ENCODE measurements at places on chromosomes 13 and 19. TPM values are rescaled to one million over a fixed set of nuclear protein-coding genes. Genes with fewer than 3 reads are reported as not detected.

DNA sequence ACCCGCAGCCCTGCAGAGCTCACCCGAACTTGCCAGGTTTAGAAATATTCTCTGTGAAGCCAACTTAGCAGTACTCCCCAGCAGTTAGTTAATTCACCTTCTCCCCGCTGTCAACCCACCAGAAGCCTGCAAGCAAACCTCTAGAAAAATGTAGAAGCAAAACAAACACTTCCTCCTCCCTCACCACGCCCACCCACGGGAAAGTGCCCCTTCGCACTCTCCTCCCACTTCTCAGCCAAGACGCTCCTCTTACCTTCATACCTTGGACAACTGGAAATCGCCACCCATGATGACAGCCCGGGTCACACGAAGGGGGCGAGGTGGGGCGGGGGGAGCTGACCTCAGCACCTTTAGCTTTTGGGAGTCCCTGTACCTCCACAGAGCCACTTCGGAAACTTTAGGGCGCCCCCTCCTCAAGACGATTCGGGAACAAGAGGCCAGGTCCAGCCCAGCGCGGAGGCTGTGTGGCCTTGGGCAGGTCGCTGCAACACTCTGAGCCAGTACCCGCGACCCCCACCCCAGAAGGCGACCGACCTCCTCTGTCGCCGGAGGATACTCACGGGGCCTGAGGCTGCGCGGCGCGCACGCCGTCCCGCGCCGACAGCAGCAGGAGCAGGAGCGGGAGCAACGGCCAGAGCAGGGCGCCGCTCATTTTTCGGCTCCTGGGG is 485 bp downstream of the CPAMD8 start:
- peaks cover 18% of the 10 kb centered on the region for H3K27me3 ChIP-seq
- no peaks in the 10 kb centered on the region for H3K4me1 ChIP-seq
- H3K4me3 ChIP-seq: peak overlapping the region; percentile 41
- H3K36me3 ChIP-seq: no peaks in the 10 kb centered on the region
- peak; percentile 20 for DNase-seq
- no peak overlapping the region for H3K27ac ChIP-seq

GRCh38 chr13:86892330-86892729 is 778.8 kb upstream of the SLITRK5 start:
- no peaks in the 10 kb centered on the region for H3K36me3 ChIP-seq
- H3K27ac ChIP-seq: no peak overlapping the region
- no peak for DNase-seq
- no peaks in the 10 kb centered on the region for H3K4me1 ChIP-seq
- no peak overlapping the region for H3K4me3 ChIP-seq

DNA sequence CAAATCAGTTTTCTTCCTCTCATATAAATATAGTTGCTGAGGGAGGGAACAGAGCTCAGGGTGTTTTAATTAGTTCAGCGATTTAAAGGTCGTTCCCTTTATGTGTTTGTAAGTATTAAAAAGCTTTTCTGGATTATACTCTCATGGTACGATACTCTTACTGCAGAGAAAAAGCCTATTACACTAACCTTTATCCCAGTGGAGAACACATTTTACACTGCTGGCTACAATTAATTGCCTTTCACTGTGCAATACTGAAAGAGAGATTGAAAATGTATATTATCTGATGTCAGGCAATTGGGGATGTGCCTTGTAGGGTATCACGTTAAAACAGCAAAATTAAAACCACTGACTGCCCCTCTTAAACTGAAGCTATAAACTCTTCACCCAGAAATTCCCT is 526.9 kb upstream of the SGCG start:
- no peaks in the 10 kb centered on the region for H3K36me3 ChIP-seq
- H3K4me1 ChIP-seq: no peaks in the 10 kb centered on the region
- H3K27me3 ChIP-seq: no peaks in the 10 kb centered on the region
- DNase-seq: no peak
- H3K4me3 ChIP-seq: no peak overlapping the region

DNA sequence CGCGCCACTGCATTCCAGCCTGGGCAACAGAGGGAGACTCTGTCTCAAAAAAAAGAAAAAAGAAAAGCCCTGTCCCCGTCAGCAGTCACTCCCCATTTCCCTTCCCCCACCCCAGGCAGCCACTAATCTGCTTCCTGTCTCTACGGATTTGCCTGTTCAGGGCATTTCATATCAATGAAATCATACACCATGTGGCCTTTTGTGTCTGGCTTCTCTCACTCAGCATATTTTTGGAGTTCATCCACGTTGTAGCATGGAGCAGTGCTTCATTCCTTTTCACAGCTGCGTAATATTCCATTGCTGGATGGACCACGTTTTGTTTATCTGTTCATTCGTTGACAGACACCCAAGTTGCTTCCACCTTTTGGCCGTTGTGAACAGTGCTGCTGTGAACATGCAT is 36.1 kb upstream of the KLF2 start:
- H3K36me3 ChIP-seq: no peaks in the 10 kb centered on the region
- DNase-seq: peak; percentile 38
- no peak overlapping the region for H3K27ac ChIP-seq
- H3K27me3 ChIP-seq: no peaks in the 10 kb centered on the region
- H3K4me1 ChIP-seq: peaks cover 27% of the 10 kb centered on the region
- no peak overlapping the region for H3K4me3 ChIP-seq

GRCh38 chr13:28560612-28561011 is 65.7 kb upstream of the FLT1 start:
- H3K4me1 ChIP-seq: no peaks in the 10 kb centered on the region
- H3K36me3 ChIP-seq: no peaks in the 10 kb centered on the region
- no peak overlapping the region for H3K4me3 ChIP-seq
- H3K27ac ChIP-seq: no peak overlapping the region
- no peak for DNase-seq

- peaks cover 6% of the 10 kb centered on the region for H3K4me1 ChIP-seq
- no peak overlapping the region for H3K27ac ChIP-seq
- peaks cover 47% of the 10 kb centered on the region for H3K27me3 ChIP-seq
- DNase-seq: peak; percentile 31
- H3K36me3 ChIP-seq: no peaks in the 10 kb centered on the region
- H3K4me3 ChIP-seq: no peak overlapping the region
Observed at GRCh38 chr19:11421371-11422098, 2.4 kb upstream of the RGL3 start.

DNA sequence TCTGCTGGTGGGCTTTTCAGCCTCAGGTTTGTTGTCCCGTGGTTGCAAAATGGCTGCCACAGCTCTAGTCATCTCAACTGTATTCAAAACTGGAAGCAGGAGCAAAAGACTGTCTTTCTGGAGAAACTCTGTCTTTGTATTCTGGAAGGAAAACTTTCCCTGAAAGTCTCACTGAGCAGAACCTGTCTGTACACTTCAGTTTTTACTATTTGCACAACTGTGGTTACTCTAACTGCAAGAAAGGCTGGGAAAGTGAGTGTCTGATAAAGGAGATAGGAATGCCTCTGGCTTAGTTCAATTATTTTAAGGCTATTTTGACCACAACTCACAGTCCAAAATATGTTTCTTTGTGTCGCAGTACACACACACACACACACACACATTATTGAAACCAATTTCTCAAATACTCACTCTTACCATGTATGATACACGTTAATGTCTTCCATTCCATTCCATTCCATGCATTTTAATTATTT is 49.7 kb upstream of the EHD2 start:
- no peak overlapping the region for H3K4me3 ChIP-seq
- H3K4me1 ChIP-seq: peaks cover 7% of the 10 kb centered on the region
- peak overlapping the region; percentile 72 for H3K27ac ChIP-seq
- DNase-seq: peak; percentile 89
- no peaks in the 10 kb centered on the region for H3K27me3 ChIP-seq
- H3K36me3 ChIP-seq: no peaks in the 10 kb centered on the region

DNA sequence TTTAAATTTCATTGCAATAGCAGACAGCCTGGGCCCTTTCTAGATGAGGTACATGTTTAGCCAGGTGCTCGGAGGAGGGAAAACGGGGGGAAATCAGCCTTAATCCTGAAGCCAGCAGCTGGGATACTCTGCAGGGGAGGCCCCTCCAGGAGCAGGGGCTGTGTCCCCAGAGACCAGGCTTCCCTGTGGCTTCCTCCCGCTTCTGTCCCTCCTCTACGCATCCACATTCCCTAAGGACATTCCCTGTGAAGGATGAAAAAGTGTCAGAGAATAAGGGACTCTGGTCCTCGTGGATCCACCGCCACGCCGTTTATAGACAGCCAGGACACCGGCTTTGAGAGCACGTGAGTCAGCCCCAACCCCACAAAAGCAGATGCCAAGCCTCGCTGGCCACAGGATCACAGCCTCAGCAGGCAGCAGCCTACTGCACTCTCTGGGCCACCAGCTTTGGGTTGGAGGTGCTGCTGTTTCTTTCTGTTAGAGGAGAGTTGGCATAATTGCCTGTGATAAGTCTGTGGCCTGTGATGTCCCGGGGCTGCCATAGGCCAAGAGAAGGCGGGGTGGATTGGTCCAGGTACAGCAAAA is 36.7 kb upstream of the RANBP3 start:
- H3K4me3 ChIP-seq: no peak overlapping the region
- H3K4me1 ChIP-seq: no peaks in the 10 kb centered on the region
- H3K36me3 ChIP-seq: no peaks in the 10 kb centered on the region

DNA sequence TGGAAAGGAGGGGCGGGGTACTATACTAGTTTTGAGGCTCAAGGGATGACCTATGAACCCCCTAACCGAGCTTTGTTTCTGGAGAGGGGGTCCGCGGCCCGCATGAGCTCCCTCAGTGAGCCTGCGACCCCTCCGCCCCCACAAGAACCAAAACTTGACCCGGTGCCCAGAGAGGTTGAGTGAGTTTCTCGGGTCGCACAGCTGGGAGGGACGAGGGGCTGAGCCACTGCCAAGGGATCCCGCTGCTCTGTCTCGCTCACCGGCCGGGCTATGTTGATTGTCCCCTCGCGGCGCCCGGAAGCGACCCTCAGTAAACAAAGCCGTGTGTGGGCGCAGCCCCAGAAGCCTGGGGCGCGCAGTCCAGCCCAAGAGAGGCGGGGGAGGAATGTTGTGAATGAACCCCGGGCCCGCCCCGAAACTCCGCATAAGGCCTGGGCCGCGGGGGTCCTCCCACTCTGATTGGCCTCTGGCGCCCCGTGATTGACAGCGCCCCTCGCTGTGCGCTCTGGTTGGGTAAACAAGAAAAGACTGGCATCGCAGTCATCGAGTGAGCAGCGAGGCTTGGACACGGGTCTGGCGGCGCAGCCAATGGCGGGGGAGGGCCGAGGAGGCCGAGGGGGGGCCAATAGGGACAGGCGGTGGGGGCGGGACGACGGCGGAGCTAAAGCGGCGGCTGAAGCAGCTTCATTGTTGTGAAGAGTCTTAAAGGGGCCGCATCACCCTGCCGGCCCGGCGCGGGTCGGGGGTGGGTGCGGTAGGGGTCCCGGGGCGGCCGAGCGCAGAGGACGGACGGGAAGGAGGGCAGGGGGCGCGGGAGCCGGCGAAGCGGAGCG is at the start of gene ZSWIM4:
Gene ZSWIM4, plus strand, starts transcription at position 687 of the 833 bp plus-strand sequence. CDS start 206 bp downstream, outside the sequence.
- no peaks in the 10 kb centered on the region for H3K36me3 ChIP-seq
- peak within 1 kb of the TSS; percentile 76 for H3K4me3 ChIP-seq
- peaks cover 5% of the 10 kb centered on the region for H3K4me1 ChIP-seq
- H3K27ac ChIP-seq: no peak within 1 kb of the TSS
- DNase-seq: peak; percentile 100

DNA sequence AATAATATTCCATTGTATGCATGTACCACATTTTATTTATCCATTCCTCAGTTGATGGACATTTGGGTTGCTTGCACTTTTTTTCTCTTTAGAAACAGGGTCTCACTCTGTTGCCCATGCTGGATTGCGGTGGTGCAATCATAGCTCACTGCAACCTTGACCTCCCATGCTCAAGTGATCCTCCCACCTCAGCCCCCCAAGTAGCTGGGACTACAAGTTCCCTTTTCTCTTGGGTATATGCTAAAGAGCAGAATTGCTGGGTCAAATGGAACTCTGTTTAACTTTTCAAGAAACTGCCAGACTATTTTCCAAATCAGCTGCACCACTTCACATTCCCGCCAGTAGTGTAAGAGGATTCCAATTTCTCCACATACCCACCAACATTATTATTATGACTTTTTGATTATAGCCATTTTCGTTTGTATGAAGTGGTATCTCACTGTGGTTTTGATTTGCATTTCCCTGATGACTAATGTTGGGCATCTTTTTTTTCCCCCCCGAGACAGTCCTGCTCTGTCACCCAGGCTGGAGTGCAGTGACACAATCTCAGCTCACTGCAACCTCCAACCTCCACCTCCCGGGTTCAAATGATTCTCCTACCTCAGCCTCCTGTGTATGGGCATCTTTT is 7.6 kb upstream of the IPO5 start:
- no peaks in the 10 kb centered on the region for H3K27me3 ChIP-seq
- H3K4me1 ChIP-seq: no peaks in the 10 kb centered on the region
- DNase-seq: no peak
- no peak overlapping the region for H3K4me3 ChIP-seq
- no peak overlapping the region for H3K27ac ChIP-seq
- H3K36me3 ChIP-seq: no peaks in the 10 kb centered on the region

- no peaks in the 10 kb centered on the region for H3K27me3 ChIP-seq
- H3K4me1 ChIP-seq: no peaks in the 10 kb centered on the region
- no peak overlapping the region for H3K4me3 ChIP-seq
- DNase-seq: no peak
- peaks cover 3% of the 10 kb centered on the region for H3K36me3 ChIP-seq
Observed at GRCh38 chr19:30001301-30001700, 59.3 kb downstream of the URI1 start.

GRCh38 chr13:26468265-26468801 is 89.2 kb upstream of the WASF3 start:
- no peak overlapping the region for H3K27ac ChIP-seq
- H3K27me3 ChIP-seq: no peaks in the 10 kb centered on the region
- H3K36me3 ChIP-seq: no peaks in the 10 kb centered on the region
- no peak overlapping the region for H3K4me3 ChIP-seq

- no peak for DNase-seq
- H3K27me3 ChIP-seq: no peaks in the 10 kb centered on the region
- H3K4me1 ChIP-seq: peaks cover 24% of the 10 kb centered on the region
Observed at GRCh38 chr19:12790628-12791344, 500 bp upstream of the JUNB start.

- peaks cover 35% of the 10 kb centered on the region for H3K36me3 ChIP-seq
- DNase-seq: peak; percentile 95
Observed at GRCh38 chr19:49339301-49340068, 4.3 kb downstream of the CD37 start.

DNA sequence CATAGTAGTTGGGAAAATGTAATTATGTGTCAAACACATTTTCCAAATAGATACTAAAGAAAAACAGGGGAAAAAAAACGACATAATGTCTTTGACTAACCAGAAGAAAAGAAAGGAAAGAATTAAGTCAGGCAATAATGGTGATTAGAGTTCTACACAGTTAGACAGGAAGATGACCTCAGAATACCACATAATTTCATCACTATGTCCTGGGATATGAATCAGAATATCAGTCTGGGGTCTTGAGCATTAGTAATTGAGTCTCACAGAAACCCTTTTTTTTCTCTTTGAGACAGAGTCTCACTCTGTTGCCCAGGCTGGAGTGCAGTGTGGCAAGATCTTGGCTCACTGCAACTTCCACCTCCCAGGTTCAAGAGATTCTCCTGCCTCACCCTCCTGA is 503.4 kb downstream of the SLITRK1 start:
- H3K4me1 ChIP-seq: no peaks in the 10 kb centered on the region
- DNase-seq: no peak
- no peak overlapping the region for H3K4me3 ChIP-seq
- no peaks in the 10 kb centered on the region for H3K36me3 ChIP-seq
- no peaks in the 10 kb centered on the region for H3K27me3 ChIP-seq

- no peaks in the 10 kb centered on the region for H3K4me1 ChIP-seq
- no peak overlapping the region for H3K4me3 ChIP-seq
- H3K27me3 ChIP-seq: no peaks in the 10 kb centered on the region
- DNase-seq: no peak
- H3K27ac ChIP-seq: no peak overlapping the region
- H3K36me3 ChIP-seq: no peaks in the 10 kb centered on the region
Observed at GRCh38 chr13:55981381-55981780, 1159.3 kb upstream of the PRR20A start.

ELSPBP1 gene
- total RNA-seq: not detected

KLK4 gene
- total RNA-seq: not detected

KCNJ14 gene
- 0.56 TPM for total RNA-seq

SEMA6B gene
- total RNA-seq: 74.8 TPM

HIPK4 gene
- 0.18 TPM for total RNA-seq

All from cardiac muscle cell (in vitro differentiated cells and primary cell).